ENCODE measurements at places on chromosomes 11 and 22. TPM values are rescaled to one million over a fixed set of nuclear protein-coding genes. Genes with fewer than 3 reads are reported as not detected.
A peak's percentile ranks its signal among the peaks of the same experiment; 100 is the strongest.

DNA sequence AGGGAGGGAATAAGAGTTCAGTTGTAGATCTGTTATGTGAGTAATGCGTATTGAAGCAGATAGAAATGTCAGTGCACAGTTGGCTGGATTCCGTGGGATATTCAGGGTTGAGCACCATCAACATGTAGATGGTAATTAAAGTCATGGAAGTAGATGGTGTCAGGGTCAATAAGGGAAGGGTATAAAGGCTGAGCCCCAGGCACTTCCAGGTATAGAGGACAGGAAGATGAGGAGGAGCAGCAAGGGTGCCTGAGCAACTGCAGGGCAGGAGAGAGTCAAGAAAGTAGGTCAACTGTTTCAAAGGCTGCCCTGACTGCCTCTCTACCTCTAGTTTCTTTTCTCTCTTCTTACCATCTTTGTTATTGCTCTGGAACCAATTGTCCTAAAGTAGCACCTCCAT lies 85.9 kb downstream of the MICAL2 start:
- DNase-seq: no peak

- peak; percentile 9 for DNase-seq
Observed at GRCh38 chr11:82229341-82229740, 504.3 kb downstream of the FAM181B start.

GRCh38 chr22:43505896-43506295 lies 94.1 kb downstream of the MPPED1 start:
- DNase-seq: no peak

DNA sequence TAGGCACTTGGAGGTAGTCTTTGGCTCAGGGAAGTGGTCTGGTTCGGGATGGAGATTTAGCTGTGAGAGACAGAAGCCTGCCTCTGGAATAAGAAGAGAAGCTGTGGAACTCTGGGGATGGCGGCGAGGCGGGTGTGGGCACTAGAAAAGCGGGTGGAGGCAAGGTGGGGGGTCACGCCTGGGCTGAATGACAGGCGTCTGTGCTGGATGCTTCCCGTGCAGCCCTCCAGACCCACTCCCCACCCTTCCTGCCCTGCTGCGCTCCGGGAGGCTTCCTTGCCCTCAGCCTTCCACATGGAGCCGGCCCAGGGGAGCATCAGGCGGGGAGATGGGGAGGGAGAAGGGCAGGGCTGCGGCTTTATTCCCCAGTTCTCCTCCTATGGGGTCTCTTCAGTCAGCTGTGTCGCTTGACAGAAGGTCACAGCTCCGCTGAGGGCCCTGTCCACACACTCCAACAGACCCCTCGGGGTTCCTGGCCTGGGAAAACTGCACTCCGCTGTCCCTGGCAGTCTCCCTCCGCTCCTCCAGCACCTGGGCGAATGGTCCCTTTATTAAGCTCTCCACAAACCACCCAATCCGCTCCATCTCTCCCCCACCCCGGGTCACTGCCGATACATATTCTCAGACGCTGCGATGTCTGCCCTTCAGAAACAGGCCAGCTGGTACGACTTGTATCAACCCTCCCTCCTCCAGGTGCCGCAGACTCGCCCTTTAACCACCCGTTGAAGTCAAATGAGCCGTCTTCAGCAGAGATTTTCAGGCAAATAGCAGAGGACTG lies 6.2 kb downstream of the DNAJB13 start:
- no peak for DNase-seq

DNA sequence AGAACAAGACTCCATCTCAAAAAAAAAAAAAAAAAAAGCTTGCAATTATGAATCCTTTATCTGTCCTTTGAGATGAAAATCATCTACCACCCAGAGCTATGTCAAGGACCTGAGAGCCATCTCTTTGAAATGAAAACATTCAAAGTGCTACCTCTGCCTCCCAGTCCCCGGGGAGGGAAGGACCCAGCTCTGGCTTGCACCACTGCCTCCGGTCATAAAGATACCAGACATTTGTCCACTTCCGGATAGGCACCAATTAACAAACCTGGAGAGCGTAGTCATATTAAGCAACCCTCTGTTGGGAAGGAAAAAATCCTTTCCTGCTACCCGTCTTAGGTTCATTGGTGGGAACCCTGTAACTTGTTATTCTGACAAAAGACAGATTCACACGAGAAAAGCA lies 98.6 kb downstream of the ARHGAP8 start:
- DNase-seq: no peak

DNA sequence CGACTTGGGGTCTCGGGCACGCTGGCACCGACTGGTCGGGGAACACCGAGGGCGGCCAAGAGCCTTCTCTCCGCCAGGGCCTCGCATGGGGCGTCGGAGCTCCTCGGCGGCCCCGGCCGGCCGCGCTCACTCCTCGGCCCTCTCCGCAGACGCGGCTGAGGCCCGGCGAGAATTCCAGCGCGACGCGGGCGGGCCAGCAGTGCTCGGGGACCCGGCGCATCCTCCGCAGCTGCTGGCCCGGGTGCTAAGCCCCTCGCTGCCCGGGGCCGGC lies 5.6 kb downstream of the TBX1 start:
- DNase-seq: no peak

DNA sequence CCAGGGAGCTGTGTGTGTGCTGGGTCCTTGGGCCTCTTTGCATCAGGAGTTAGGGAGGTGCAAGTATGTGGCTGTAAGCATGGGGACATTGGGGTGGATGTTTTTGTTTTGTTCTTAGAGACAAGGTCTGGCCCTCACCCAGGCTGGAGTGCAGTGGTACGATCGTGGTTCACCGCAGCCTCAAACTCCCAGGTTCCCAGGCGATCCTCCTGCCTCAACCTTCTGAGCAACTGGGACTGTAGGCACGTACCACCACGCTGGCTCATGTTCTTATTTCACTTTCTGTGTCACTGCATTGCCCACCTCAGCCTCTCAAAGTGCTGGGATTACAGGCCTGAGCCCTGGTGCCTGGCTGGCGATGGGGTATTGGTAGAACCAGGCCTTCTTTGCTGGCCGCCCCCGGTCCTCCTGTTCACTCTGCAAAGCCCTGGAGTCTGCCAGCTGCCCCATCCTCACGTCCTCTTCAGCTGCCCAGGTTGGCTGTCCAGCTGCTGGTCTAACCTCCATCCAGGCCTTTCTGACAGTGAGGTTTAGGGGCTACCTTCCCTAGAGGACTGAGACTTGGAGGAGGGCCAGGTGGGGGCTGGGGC lies 851 bp upstream of the GRAMD4 start:
- no peak for DNase-seq

GRCh38 chr11:62985041-62985750 lies 429 bp upstream of the SLC22A6 start:
- no peak for DNase-seq

DNA sequence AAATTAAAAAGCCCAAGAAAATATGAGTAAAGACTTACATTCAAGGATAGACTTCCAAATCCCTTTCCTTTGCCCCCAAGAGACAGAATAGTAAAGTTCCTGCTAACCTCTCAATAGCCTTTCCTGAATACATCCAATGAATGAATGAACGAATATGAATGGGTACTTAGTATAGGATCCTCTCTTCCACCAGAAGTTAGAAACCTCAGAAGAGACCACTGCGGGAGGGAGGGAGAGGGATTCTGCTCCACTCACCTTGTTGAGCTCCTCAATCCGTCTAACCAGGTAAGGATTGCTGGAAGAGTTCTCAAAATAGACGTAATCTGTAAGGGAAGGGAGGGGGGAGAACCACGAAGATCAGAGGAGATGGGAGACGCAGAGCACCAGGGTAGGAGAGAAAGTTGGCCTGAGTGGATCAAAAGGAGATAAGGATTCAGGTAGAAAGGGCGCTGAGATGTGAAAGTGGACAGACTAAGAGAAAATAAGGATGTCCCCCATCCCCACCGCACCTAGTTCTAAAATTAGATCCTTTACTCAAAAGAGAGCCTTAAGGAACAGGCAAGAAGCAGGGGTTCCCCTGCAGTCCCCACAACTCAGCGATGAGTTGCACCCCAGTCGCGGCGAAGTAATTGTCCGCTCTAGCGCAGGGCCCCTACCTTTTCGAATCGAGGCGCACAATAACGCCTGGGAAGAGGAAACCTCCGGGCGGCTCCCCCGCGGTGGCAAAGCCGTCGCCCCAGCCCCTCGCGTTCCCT lies 1.1 kb downstream of the MTA2 start:
- no peak for DNase-seq

GRCh38 chr11:117547195-117547850 lies 219.7 kb downstream of the CEP164 start:
- DNase-seq: no peak

GRCh38 chr11:102530558-102530957 lies at the start of gene MMP7:
MMP7 (minus strand) TSS chr11:102530747; CDS start chr11:102530700, 47 bp downstream.
- no peak for DNase-seq

OR4P4 gene
- polyA plus RNA-seq: not detected

SAA2 gene
- not detected for polyA plus RNA-seq

ENTHD1 gene
- polyA plus RNA-seq: not detected

TSPAN32 gene
- polyA plus RNA-seq: 1.6 TPM
